ENCODE measurements at places on chromosomes 1 and 21. TPM values are rescaled to one million over a fixed set of nuclear protein-coding genes. Genes with fewer than 3 reads are reported as not detected.

- DNase-seq, result no peak
These were observed 136.1 kb downstream of the GPATCH2 start for GRCh38 chr1:217494767-217495166.

NFASC gene
- 0.24 TPM for total RNA-seq

DNA sequence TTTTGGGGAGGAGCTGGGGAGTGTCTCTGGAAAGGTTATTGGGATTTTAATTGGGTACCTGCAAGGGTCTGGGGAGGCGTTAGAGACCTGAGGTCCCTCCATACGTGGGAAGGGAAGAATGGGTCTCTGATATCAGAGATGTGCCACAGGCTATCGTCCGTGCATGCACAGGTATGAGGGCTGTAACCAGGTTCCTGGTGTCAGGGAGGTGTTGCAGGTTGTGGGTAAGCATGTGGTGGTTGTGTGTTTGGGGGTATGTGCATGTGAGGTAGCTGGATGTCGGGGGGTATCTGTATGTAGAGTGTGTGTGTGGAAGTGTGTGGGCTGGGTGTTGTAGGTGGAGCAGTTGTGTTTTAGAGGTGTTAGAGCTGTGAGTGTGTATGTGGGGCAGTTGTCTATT is 8.3 kb downstream of the AHDC1 start:
- DNase-seq, result no peak

DNA sequence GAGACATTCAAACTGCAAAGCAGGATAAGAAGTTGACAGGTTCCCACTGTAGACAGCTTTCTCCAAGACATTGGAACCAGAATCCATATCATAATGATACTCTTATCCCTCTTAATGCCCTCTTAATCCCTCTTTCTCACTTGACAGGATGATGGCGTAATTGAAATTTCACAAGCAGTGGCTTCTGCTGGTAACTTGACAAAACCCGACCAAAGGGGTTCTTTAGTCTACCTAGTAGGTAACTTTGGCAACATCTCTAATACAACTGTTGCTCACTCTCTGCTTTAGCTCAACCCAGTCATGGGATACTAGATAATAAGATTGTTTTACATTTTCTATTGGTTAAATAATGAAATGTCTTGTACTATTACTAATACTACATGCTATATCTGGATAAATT is 34.7 kb downstream of the S100A10 start:
- DNase-seq, result peak; percentile 13

GRCh38 chr1:31985430-31985829 is 28.2 kb upstream of the KHDRBS1 start:
- DNase-seq, result no peak

ARHGAP30 gene
- total RNA-seq, result not detected
